ENCODE measurements at places on chromosomes 6 and 20.

DNA sequence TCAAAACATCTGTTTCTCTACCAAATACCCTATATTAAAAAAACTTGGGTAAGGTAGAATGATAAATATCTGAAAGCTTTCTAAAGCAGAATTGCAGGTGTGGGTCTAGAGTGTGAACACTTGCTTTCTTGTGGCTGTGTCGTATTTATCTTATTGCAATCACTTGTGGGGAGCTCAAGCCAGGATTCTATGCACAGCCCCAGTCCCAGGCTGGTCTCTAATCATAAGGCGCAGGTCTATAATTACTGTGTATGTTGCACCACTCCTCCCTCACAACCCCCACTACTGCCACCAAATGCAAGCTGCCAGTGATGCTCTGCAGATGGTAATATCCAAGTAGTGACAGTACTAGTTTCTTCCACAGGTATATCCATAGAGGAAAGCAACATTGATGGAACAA, 2.2 kb upstream of the E2F3 start:
- DNase-seq: no peak

GRCh38 chr6:147361311-147361981, 147.0 kb upstream of the SAMD5 start:
- DNase-seq: no peak

- no peak for DNase-seq
Measured at GRCh38 chr6:142318714-142319113, 16.9 kb downstream of the ADGRG6 start.

GRCh38 chr6:154447954-154448353, 62.5 kb downstream of the CNKSR3 start:
- DNase-seq: no peak

- no peak for DNase-seq
Measured at GRCh38 chr6:111565326-111566221, 40.1 kb downstream of the TRAF3IP2 start.

DNA sequence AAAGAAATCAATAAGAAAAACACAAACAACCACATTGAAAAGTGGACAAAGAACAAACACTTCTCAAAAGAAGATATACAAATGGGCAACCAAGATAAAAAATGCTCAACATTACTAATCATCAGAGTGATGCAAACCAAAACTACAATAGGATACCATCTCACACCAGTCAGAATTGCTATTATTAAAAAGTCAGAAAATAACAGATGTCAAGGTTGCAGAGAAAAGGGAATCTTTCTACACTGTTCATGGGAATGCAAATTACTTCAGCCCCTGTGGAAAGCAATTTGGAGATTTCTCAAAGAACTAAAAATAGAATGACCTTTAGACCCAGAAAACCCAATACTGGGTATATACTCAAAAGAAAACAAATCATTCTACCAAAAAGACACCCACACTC, 29.8 kb downstream of the KIF6 start:
- no peak for DNase-seq

- DNase-seq: no peak
Measured at GRCh38 chr20:59584278-59584925, 19.9 kb upstream of the PHACTR3 start.

Data from amniotic stem cell (primary cell).